ENCODE measurements at places on chromosomes 12 and 14. TPM values are rescaled to one million over a fixed set of nuclear protein-coding genes. Genes with fewer than 3 reads are reported as not detected.

RNASE7 gene
- not detected for polyA plus RNA-seq

VEZT gene
- polyA plus RNA-seq = 70.1 TPM

NANOG gene
- not detected for polyA plus RNA-seq

NDRG2 gene
- polyA plus RNA-seq = 133 TPM

EIF2S3B gene
- 0.75 TPM for polyA plus RNA-seq

PZP gene
- polyA plus RNA-seq = 0.34 TPM

C12orf56 gene
- polyA plus RNA-seq = 1.7 TPM

PYGL gene
- 22.0 TPM for polyA plus RNA-seq

TSPAN11 gene
- 9.4 TPM for polyA plus RNA-seq

B4GALNT3 gene
- polyA plus RNA-seq = 12.4 TPM

HOXC13 gene
- not detected for polyA plus RNA-seq

DNA sequence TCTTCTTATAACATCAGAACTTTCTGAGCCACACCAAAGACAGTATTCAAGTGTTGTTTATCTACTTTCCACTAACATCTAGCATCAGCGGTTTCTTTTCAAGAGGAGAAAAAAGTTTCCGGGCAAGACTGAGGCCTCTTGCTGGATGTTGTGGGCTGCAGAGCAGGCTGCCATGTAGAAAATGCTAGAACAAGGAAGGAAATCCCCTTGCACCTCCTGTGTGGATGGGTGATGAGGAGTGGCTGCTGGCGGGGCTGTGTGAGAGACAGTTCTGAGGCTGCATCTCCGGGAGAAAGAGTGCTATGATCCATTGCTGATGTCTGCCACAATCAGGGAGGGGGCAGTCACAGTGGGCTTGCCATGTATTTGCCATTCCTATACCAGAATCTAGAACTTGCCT lies 37.8 kb upstream of the PPP1CC start:
- no peak for DNase-seq

DNA sequence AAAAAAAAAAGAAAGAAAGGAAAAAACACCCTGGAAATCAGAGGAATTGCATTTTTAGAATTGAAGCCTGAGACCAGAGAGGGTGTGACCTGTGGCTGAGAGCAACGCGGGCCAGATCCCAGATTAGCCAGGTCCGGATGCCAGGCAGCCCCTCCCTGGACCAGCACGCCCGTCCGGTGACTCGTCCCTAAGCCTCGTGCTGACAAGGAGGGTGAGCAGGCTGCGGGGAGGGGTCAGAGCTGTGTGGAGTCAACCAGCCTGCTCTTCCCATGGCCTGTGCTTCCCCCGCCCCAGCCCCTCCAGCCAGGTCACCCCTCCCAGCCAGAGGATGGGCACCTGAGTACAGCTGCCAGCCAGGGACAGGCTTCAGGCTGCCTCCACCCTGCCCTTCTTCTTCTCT lies 4.2 kb upstream of the KLC1 start:
- DNase-seq = no peak

GRCh38 chr12:6383572-6384498 lies at the start of gene LTBR:
LTBR (plus strand) TSS chr12:6384162; CDS start chr12:6384359, 197 bp downstream.
- peak; percentile 97 for DNase-seq

- DNase-seq = no peak
These were observed 269.8 kb downstream of the ATP23 start for GRCh38 chr12:58211211-58211610.

DNA sequence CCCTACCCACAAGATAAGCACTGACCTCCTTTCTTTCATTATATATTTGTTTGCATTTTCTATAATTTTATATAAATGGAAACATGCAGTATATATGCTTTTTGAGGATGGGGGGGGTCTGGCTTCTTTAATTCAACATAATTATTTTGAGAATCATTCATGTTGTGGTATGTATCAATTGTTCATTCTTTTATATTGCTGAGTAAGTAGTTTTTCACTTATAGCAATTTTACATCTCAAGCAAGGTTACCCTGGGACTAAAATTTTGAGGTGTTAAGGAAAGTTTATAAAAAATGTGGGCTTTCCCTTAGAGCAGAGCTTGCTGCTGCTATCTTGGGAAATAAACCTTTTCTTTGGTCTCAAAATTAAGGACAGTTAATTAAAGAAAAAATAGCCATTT lies 89.9 kb upstream of the EGLN3 start:
- DNase-seq = no peak

DNA sequence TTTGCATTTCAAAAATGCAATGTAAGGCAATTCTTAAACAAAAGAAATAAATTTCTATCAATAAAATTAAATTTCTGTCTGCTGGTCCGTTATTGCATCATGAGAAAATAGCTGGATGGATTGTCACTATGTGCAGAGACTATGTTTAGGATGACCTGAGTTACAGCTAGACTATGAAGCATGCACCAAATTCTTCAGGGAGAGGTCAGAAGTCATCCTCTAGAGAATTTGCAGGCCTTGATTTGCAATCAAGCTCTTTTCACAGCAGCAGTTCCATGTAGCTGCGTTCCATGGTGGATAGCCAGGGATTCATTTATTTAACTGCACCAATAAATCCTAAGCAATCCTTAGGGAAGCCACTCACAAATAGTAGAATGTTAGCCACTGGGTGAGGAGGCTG lies 253.7 kb downstream of the MSRB3 start:
- peak; percentile 25 for DNase-seq

DNA sequence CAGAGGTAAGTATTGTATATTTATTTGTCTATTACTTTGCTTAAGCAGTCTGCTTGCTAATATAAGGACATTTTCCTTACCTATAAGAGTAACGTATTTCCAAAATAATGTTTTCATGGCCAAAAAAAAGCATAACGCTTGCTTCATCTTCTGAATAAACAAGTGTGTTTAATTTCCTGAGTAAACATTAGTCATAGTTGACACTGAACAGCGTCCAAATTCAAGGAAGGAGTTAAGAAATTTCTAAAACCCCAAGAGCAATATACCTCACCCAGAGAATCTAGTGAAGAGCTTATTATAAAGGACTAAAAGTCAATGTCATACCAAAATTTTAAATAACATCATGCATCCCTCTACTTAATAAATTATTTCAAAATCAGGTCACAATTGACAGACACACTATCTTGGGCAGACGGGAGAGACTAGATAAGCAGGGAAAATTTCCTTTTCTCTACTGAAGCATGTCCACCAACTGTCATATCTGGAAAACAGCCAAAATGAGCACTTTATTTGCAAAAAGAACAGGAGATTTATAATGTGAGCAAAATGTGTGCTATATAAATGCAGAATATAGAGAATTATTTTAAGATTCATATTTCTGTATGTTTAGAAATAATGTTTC lies 25.1 kb downstream of the ANKS1B start:
- DNase-seq = peak; percentile 43

DNA sequence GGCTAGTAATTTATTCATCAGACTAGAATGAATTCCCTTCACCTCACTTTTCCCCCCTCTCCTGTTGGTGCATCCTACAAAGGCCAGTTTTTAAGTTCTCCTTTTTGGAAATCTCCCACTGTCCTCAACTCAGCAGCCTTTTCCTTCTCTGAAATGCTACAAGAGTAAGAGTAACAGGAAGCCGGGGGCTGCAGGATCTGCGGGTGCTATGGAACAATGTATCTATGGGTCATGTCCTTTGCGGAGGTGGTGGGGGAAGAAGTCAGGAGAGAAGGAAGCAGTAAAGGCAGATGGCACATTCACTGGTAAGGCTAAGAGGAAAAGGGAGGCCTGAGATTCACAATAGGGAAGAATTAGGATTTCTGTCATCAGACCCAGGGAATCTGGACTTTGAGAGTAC lies 22.2 kb upstream of the TESC start:
- no peak for DNase-seq

GRCh38 chr12:107096571-107096970 lies 3.2 kb upstream of the CRY1 start:
- no peak for DNase-seq

DNA sequence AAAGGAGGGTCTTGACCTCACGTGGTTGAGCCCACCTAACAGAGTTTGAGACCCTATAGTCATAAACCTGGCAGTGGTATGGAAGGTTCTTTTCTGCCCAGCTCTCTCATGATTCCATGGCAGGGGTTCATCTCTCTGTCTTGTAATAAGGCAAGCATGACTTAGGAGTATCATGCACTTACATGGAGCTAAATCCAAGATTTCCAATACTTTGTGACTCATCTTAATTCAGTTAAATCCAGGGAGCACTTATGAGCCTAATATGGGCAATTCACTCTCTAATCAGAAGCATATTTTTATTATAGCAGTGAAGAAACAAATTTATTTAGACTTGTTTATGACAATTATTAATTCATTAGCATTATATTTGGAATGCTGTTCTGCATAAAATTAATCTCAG lies 131.8 kb upstream of the CPSF6 start:
- DNase-seq = no peak

DNA sequence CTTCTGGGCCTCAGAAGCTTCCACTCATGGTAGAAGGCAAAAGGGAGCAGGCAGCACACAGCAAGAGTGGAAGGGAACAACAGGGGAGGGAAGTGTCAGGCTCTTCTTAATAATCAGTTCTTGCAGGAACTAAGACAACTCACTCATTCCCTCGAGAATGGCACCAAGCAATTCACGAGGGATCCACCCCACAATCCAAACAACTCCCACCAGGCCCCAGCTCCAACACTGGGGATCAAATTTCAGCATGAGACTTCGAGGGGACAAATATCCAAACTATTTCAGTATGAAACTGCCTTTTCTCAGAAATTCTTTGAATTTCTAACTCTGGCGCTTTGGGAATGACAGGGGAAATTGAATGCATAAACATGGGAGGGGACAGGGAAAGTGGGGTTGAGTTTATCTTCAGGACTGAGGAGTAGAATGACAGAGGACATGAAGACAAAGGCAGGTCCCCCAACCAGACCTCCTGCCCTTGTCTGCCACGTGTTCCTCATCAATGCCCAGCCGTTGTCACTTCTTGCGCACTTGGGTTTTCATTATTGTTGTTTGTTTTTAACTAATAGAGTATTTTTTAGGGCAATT lies 24.6 kb upstream of the APOF start:
- no peak for DNase-seq

GRCh38 chr12:115504306-115505290 lies 772.9 kb downstream of the MED13L start:
- DNase-seq = peak; percentile 49

- peak; percentile 74 for DNase-seq
These were observed 119.1 kb downstream of the TTC7B start for GRCh38 chr14:90697132-90697531.

GRCh38 chr12:34605955-34606748 lies 583.9 kb downstream of the ALG10 start:
- no peak for DNase-seq

- peak; percentile 62 for DNase-seq
These were observed 8.2 kb downstream of the KCNA5 start for GRCh38 chr12:5051913-5052312.

GRCh38 chr14:89933002-89933401 lies 21.5 kb downstream of the EFCAB11 start:
- DNase-seq = no peak

DNA sequence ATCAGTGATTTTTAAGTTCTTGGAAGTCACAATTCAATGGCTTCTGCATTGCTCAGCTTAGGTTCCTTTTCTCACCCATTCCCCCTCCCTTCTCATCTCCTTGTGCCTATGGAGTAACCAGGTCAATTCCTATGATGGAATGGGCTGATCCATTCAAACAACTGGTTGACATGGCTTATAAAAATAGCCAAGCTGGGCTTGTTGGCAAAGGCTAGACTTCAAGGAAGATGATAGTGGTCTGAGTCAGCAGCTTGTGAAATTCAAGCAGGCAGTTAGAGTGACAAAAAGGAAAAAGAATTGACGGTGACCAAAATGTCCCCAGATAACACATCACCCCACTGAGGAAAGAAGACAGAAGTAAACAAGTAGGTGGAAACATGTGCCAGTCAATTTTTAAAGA lies 119.9 kb upstream of the PCED1B start:
- DNase-seq = peak; percentile 57

DNA sequence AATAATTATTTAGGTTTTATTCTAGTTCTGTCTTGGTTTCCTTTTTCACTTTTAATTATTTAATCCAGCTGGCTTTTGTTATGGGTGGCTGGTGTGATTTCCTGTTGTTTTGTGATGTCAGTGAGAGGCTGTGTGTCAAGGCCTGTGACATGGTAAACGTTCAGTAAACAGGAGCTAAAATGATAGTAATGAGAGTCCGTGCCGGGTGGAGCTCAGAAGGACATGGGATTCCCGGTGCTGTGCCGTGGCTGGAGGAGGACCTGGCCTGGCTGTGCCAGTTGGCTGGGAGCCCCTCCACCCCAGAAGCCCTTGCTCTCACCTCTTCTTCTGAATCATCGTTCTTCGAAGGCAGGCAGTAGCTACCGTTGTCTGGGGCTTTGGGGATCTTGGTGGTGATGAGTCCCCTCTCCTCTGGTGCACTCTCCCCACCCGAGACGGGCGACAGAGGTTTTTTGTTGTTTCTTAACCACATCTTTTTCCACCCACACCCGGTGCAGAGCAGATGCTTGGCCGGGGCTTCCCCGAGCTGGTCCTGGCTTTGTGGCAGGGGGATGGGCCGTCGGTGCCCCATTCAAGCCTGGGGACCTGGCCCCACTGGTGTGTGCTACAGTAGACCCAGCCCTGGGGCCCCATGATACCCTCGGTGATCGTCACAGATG lies 29.1 kb downstream of the SH2B3 start:
- peak; percentile 72 for DNase-seq

DNA sequence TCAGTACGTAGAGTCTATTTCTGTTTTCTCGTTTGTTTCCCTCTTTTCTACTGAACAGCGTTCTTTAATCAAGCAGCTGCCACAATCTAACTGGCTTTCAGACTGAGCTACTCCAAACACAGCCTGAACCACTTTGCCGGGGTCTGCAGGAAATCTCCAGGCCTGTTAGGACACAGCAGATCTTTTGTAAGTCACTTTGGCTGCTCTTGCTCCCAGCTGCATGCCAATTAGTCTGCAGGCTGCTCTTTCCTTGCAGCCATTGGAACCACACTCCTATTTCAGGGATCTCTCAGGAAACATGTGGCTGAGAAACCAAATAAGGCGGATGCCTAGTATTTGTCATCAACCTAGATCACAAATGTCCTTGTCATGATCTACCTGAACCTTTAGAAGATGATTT lies 73.6 kb downstream of the TMTC1 start:
- DNase-seq = peak; percentile 90

DNA sequence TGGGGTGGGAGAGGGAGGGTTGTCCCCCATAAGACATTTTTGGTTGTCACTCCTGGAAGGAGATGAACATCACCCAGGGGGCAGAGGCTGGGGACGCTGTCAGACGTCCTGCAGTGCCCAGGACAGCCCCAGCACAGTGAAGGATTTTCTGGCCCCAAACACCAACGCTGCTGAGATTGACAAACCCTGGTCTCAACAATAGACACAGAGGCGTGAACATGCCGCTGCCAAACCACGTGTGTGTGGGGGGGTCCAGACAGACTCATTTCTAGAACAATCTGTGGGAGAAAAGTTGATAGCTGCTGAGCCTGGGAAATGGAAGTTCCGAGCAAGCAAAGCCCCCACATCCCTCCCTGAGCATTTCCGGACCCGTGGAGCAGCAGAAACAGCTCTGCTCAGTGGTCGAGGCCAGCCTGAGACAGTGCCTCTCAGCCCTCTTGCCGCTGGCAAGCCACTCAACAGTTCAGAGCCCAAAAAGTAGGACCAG lies 43.8 kb upstream of the CLMN start:
- DNase-seq = no peak

- DNase-seq = peak; percentile 75
These were observed 66.4 kb downstream of the CHST11 start for GRCh38 chr12:104522985-104523722.

- DNase-seq = peak; percentile 41
These were observed 419.0 kb upstream of the CCDC196 start for GRCh38 chr14:66066981-66067776.
